Aorta (tissue), 5 donors: ENCODE measurements at places on chromosomes 4 and X. TPM values are rescaled to one million over a fixed set of nuclear protein-coding genes. Genes with fewer than 3 reads are reported as not detected.

- no peak for DNase-seq
Observed at GRCh38 chrX:99705701-99706100, 704.4 kb downstream of the PCDH19 start.

GRCh38 chrX:7714351-7714750 lies 128.6 kb upstream of the VCX start:
- no peak for DNase-seq

- no peak for DNase-seq
Observed at GRCh38 chrX:136646602-136647239, 1.2 kb upstream of the CD40LG start.

GRCh38 chrX:10156199-10157031 lies at the start of gene CLCN4:
CLCN4 (plus strand) TSS chrX:10156975; CDS start chrX:10185033, 28,058 bp downstream.
- DNase-seq: peak; percentile 82

- no peak for DNase-seq
Observed at GRCh38 chr4:76207549-76207948, 6.1 kb downstream of the SCARB2 start.

DNA sequence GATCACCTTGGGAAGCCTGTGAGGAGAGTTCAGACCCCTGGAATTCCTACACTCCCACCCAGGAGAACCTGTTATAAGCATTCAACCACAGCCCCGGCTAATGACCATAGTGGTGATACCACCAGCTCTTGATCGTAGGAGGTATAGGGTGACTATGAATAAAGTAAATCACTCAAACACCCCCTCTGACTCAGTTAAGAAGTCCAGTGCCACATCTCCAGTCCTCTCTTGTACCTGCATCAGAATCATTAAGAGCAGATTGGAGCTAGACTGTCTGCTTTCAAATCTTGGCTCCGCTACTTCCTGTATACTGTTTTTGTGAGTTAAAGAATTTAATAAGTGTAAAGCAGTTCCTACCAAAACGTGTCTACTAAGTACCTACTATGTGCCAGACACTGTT lies 565.1 kb upstream of the DIPK2B start:
- no peak for DNase-seq

DNA sequence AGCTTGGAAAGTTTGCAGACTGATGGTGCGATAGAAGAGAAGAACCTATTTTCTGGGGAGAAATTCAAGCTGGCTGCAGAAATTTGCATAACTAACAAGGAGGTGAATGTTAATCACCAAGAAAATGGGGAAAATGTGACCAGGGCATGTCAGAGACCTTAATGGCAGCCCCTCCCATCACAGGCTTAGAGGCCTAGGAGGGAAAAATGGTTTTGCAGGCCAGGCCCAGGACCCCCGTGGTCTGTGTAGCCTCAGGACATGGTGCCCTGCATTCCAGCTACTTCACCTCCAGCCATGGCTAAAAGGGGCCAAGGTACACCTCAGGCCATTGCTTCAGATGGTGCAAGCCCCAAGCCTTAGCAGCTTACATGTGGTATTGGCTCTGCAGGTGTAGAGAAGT lies 207.1 kb upstream of the CXorf66 start:
- DNase-seq: no peak

RBMXL3 gene
- polyA plus RNA-seq: not detected

GRCh38 chr4:111641813-111642579 lies 503.3 kb upstream of the FAM241A start:
- DNase-seq: no peak

- no peak for DNase-seq
Observed at GRCh38 chr4:125663896-125664767, 349.4 kb downstream of the FAT4 start.

- DNase-seq: no peak
Observed at GRCh38 chr4:108829966-108830492, 67.2 kb upstream of the ETNPPL start.

MAGEA3 gene
- polyA plus RNA-seq: not detected

DNA sequence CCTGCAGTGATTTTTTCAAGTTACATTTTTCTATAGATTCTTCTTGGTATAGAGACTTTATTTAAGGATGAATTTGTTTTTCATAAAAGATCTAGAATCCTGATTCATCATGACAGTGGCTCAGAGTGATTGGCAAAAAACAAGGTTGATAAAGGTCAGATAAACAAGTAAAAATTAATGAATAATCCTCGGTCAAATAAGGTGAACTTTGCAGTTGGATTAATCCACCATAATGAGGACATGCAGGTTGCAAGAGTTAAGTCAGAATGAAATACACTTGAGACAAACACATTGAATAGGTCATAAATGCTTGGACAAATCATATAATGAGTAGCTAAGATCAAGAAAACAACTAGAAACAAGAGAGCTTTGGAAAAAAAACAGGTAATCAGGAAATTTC lies 22.9 kb upstream of the UGT2B7 start:
- DNase-seq: no peak

CCNB3 gene
- polyA plus RNA-seq: not detected

GRCh38 chr4:8771666-8772065 lies 100.0 kb downstream of the HMX1 start:
- DNase-seq: peak; percentile 42

DNA sequence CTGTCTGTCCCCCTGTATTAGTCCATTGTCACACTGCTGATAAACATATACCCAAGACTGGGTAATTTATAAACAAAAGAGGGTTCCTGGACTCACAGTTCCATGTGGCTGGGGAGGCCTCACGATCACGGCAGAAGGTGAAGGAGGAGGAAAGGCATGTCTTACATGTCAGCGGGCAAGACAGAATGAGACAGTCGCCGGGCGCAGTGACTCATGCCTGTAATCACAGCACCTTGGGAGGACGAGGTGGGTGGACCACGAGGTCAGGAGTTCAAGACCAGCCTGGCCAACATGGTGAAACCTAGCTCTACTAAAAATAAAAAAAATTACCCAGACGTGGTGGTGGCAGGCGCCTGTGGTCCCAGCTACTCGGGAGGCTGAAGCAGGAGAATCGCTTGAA lies 24.7 kb downstream of the IL3RA start:
- DNase-seq: no peak

PDLIM3 gene
- 481 TPM for polyA plus RNA-seq

SHROOM4 gene
- polyA plus RNA-seq: 5.1 TPM

DNA sequence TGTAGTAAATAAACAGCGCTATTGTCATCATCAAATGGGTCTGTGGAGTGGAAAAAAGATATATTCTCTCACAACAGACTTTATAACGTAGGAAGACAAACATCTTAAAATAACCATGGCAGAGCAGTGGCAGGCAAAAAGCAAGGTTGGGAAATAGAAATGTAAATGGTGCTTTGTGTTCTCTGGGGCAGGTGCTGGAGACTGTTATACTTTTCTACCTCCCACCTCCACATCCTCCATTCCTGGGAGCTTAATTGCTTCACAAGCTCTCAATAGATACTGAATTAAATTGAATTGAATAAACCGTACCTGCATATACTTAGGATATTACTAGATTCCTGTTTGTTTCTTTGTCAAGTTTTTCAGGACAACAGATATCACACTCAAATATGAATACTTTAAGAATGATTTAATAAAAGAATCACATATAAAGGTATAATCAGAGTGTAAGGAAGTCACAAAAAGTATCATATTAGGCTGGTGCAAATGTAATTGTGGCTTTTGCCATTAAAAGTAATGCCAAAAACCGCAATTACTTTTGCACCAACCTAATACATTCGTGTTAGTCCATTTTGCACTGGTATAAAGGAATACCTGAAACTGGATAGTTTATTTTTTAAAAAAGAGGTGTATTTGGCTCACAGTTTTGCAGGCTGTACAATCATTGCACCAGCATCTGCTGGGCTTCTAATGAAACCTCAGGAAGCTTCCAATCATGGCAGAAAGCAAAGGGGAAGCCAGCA lies 367.3 kb downstream of the GRIA2 start:
- DNase-seq: no peak

DNA sequence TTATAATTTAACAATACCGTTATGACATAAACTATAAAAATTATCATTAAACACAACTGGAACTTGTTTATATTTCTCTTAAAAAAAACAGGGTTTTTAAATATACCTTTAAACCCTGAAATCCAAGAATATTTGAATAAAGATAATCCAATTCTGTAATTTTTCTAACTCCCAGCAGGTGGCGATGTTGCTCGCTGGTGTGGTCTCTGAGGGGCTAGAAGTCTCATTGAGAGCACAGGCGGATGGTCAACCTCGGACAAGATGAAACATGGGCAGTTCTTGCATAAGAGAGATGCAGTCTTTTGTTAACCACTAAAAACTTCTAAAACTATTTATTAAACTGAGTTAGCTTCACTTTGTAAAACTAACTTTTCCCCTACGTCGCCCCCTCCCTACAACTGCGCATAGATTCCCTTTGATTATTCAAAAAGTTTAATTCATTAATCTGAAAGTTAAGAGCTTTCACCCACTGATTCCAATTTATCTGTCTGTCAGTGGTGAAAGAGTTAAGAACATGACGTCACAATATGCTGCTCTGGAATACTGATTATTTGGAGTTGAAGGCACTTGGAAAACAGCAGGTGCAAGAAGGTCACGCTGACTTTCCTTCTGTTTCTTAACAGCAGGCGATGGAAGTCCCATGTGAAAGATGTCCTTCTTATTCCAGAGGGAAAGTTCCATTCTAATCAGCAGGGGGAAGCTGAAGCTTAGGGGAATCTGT lies 29.5 kb downstream of the DMP1 start:
- peak; percentile 82 for DNase-seq

PDE5A gene
- polyA plus RNA-seq: 24.9 TPM

DNA sequence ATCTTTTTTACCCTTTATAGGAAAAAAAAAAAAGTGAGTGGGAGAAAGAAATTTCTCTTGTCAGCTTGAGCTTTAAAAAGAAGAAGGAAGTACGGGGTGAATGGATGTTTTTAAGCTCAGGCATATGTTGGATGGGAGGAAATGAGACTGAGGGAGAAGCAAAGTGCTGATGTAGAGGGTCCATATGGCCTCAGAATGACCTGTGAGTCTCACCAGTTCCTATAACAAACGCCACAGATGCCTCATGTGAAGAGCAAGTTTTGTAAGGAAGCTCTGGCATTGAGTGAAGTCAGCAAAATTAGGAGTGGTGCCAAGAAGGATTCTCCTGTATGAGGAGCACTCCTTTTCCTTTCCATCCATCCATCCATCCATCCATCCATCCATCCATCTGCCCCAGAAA lies 214.6 kb downstream of the PTTG2 start:
- DNase-seq: no peak
